Thymus (tissue), 14 donors: ENCODE measurements at places on chromosomes 5 and 9. TPM values are rescaled to one million over a fixed set of nuclear protein-coding genes. Genes with fewer than 3 reads are reported as not detected.

The HACD4 gene
- total RNA-seq: 6.2 TPM

The MRPL36 gene
- 74.1 TPM for total RNA-seq

The DNAH5 gene
- 0.24 TPM for total RNA-seq

The FIBCD1 gene
- 0.09 TPM for total RNA-seq

The PCDHB11 gene
- total RNA-seq: 0.24 TPM

The CD74 gene
- total RNA-seq: 1,741 TPM

The PCDHGA4 gene
- total RNA-seq: 0.19 TPM

The PCDH1 gene
- total RNA-seq: 1.9 TPM

The GRXCR2 gene
- total RNA-seq: 0.05 TPM

The MIER3 gene
- 26.3 TPM for total RNA-seq

The LHX2 gene
- 0.19 TPM for total RNA-seq

The ACER2 gene
- total RNA-seq: 2.0 TPM

The DRD1 gene
- total RNA-seq: 0.80 TPM

DNA sequence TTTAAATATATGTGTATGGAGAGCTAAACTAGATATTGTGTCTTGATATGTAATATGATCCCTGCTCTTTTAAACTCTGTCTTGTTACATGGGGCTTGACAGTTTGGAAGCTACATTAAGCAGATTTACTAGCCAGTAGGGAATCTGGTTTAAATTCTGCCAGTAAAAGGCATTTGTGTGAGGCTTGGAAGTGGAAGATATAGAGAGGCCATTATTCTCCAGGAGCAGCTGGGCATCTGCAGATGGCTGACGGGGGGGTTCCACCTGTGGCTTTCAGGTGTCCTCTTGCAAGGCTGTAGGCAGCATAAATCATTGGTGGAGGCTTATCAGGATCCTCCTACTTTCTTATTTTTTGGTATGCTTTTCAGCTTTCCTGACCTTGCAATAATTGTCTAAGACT, 179.1 kb upstream of the FBXL7 start:
- DNase-seq: no peak

- no peak for DNase-seq
Observed at GRCh38 chr5:171493646-171494393, 74.4 kb downstream of the FGF18 start.

GRCh38 chr9:114806526-114806900, 674 bp upstream of the TNFSF15 start:
- DNase-seq: no peak

- DNase-seq: no peak
Observed at GRCh38 chr5:61625137-61625561, 293.1 kb downstream of the ZSWIM6 start.

- DNase-seq: no peak
Observed at GRCh38 chr9:35685506-35685905, 4.2 kb downstream of the TPM2 start.

- DNase-seq: no peak
Observed at GRCh38 chr9:21121595-21122251, 19.9 kb downstream of the IFNW1 start.

GRCh38 chr9:70675868-70676370, 261.5 kb upstream of the KLF9 start:
- no peak for DNase-seq

DNA sequence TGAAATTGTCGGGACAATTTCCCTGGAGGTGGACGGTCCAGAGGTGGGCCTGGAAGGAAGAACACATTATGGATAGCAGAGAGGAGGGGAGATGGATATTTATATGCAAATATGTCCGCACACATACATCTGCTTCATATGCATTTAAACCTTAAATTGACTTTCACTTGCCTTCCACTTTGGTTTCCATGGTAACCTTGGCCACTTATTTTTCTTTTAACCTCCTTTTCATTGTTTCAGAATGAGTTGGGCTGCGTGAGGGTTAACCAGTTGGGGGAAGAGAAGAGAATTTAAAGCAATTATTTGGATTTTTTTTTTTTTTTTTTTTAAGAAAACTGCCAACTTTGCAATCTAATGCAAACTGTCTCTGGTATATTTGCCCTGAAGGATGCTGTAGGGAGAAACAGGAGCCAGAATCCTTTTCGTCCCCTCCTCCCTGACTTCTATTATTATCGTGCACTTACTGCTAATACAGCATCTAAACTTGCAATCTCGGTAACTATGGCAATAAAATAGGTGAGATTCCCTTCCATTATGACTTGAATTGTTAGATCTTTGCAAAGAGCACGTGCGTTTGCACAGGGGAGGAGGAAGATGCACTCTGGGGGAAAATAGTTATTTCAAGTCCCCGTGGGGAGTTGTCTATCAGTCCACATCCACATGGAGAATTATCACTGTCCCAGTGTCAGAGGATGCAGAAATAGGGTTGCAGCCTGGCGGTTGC, 35.6 kb downstream of the TLR4 start:
- DNase-seq: no peak

DNA sequence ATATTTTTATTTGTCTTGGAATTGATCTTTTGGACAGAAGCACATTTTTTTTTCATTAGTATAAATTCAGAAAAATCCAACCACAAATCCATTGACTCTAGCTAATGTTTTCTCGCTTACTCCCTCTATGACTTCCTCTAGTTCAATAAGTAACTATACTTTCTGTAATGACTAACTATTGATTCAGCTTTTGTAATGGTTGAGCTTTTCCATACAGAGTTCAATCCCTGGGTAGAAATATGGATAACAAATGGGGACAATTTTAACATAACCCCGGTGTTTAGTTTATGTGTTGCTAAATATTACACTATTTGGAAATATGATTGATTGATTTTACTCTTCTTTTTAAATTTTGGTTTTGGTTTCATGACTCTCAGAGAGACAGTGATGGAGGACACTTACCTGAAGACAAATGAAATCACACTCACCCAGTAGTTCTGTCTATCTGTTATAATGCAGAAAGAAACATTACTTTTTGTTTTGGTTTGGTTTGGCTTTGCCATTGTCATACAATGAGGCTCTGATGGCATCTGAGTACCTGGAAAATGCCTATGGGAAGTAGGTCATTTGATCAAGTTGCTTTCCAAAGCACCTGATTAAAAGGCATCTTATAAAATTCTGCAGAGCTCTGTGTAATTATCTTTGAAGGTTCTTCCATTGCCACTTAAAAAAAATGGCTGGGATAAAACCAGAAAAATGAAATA, 309.7 kb upstream of the MPDZ start:
- no peak for DNase-seq

- no peak for DNase-seq
Observed at GRCh38 chr5:83513491-83513890, 41.9 kb downstream of the VCAN start.

DNA sequence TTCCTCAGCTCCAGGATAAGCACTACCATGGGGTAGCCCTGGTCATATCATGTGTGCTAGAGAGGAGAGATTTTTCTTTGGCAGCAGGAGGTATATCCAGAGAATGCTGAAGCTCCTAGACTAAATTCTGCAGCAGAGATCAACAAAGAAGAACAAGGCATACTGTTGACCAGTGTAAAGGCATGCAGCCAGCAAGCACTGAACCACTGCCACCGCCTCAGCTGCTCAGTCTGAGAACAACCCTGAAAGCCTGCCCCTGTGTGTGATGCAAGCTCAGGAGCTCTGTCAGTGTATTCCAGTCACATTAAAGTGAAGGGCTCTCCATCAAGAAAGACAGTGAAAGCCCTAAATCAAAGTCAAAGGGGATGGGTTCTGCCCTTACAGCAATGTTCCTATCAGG, 439.5 kb upstream of the CD180 start:
- no peak for DNase-seq

DNA sequence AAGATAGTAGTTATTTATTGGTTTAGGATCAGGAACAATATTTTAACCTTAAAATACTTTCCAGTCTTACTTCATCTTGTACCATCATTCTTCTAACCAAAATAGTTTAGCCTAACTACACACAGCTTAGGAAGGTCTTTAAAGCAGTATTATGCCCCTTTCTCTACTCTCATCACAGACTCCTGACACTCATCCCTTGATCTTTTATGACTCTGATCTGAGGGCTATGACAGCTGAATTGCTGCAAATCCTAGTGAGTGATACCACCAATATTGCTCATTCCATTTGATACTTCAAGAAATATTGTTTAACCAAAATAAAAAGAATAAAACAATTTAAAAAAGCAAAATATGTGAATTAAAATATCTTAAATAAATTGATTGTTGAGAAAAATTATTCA, 746.6 kb upstream of the ACO1 start:
- DNase-seq: no peak

DNA sequence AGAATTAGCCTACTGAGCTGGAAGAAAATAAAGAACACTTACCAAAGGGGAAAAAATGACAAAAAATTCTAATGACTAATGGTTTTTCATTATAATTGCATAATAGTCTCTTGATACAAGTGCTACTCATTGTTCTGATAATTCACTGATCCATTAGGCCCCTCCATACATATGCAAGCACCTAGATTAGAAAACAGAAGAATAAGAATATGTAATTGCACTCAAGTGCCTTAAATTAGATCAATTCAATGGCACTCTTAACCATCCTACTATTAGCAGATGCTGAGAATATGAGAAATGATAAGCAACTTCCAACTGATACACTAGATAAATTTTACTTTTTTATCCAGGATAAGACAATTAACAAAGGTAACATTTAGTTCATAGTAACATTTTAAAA, 440.9 kb upstream of the C9orf72 start:
- no peak for DNase-seq

GRCh38 chr5:173243831-173244305, 8.9 kb upstream of the NKX2-5 start:
- no peak for DNase-seq

GRCh38 chr9:101893661-101894646, 155.5 kb upstream of the GRIN3A start:
- no peak for DNase-seq

GRCh38 chr9:38126730-38127129, 57.7 kb upstream of the SHB start:
- no peak for DNase-seq

GRCh38 chr9:79480639-79481038, 91.1 kb upstream of the TLE4 start:
- no peak for DNase-seq

DNA sequence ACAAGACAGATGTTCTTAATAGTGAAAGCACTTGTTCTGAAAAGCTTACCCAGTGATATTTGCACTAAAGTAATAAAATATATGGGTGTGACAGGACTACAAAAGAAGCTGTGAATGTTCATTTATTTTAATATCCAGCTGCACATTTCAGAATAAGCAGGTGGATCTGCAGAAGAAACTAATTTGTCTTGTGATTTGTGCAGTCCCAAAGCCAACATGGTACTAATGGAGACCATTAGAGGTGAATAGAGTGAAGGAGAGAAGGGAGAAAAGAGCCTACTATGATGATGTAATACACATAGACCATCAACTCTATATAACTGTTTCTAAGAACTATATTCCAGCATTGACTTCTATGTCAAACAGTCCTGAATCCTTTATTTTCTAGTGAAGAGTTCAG, 362.8 kb downstream of the ISL1 start:
- DNase-seq: no peak

- DNase-seq: no peak
Observed at GRCh38 chr9:107780960-107781359, 291.4 kb upstream of the KLF4 start.

- no peak for DNase-seq
Observed at GRCh38 chr5:75050415-75050814, 1.9 kb downstream of the GCNT4 start.

DNA sequence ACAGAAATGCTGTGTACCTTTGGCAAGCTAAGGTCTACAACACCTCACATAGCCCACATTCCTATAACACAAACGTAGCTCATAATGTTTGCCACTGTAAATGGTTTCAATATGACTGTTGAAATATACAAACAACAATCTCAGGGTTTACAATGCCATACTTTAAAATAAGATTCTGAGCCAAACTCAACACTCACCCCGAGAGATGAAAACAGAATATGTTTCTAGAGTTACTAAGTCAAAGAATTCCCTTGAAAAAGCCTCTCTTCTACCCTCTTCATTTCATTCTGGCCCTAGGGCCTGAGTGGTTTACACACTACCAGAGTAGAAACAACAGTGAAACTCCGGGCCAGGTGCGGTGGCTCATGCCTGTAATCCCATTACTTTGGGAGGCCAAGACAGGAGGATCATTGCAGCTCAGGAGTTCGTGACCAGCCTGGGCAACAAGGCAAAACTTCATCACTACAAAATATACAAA, 72.6 kb downstream of the MYO10 start:
- no peak for DNase-seq

DNA sequence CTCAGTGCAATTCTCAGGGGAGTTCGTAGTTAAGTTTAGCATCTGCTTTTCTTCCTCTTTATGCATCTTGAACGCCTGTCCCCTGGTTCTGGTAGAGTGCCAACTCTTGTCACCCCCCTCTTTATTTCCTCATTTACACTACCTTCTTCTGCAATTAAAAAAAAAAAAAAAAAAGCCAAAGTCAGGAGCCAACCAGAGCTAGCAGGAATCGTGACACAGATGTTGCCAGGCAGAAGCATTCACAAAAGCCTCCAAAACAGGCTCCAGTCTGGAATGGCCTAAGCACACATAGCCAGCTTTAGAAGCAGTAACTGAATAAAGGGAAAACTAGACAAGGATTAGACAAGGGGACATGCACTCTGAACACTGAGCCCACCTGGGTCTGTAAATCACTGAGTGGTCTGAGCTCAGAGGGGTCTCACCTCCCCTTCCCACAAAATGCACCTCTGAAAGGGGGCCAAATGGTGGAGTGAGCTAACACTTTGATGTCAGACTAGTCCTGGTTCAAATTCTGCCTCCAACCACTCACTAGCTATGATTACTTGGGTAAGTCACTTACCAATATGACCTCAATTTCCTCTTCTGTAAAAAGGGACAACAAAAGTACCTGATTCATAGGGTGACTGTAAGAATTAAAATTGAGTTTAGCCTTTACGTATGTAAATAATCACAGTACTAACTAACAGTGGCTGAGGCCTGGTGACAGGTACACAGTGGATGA, 2.0 kb downstream of the CD74 start:
- peak; percentile 58 for DNase-seq

- DNase-seq: no peak
Observed at GRCh38 chr9:119688547-119688946, 319.3 kb upstream of the BRINP1 start.

DNA sequence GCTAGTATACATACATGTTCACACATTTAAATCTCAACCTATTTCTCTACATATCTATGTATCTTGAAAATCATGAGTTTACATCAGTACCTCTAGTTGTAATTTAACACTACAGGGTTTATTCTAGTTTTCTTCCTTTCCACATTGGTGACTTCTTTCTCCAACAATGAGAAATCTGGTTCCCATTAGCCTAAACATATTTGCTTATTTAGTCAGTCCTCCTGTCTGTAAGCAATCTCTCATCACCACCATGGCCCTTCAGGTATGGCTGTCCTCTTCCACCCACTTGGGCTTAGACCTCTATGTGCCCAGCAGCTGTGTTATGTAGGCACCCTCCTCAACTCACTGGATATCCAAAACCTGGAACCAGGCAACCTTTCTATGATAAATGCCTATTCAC, 8.0 kb upstream of the SPATA31D1 start:
- no peak for DNase-seq

- no peak for DNase-seq
Observed at GRCh38 chr5:110517396-110517795, 209.1 kb downstream of the TMEM232 start.

- DNase-seq: no peak
Observed at GRCh38 chr5:143356855-143357583, 46.5 kb downstream of the NR3C1 start.

- no peak for DNase-seq
Observed at GRCh38 chr5:38559428-38559827, 3.0 kb upstream of the LIFR start.

- no peak for DNase-seq
Observed at GRCh38 chr5:114678778-114679177, 316.9 kb downstream of the KCNN2 start.
